Sigmoid colon (tissue), 7 donors: ENCODE measurements at places on chromosomes 7 and 10. TPM values are rescaled to one million over a fixed set of nuclear protein-coding genes. Genes with fewer than 3 reads are reported as not detected.

DNA sequence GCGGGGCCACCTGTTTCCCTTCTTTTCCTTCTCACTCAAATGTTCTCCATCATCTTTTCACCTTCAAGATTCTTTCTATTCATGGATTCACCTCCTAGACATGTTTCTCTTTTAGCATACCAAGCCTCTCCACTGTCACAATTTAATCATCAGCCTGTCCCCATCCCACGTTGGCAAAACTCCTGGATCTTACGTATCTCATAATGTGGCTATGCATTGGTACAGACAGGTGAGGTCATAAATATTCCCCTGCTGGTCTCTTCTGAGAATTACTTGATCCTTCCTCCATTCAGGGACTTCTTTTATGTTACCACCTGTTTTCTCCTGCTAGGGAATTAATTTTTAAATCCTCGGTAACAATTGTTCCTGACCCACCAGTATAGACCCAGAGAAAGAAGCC is 262.6 kb upstream of the NEBL start:
- H3K4me3 ChIP-seq, result no peak overlapping the region
- DNase-seq, result no peak
- H3K27me3 ChIP-seq, result no peaks in the 10 kb centered on the region
- no peak overlapping the region for H3K27ac ChIP-seq
- no peaks in the 10 kb centered on the region for H3K4me1 ChIP-seq

DNA sequence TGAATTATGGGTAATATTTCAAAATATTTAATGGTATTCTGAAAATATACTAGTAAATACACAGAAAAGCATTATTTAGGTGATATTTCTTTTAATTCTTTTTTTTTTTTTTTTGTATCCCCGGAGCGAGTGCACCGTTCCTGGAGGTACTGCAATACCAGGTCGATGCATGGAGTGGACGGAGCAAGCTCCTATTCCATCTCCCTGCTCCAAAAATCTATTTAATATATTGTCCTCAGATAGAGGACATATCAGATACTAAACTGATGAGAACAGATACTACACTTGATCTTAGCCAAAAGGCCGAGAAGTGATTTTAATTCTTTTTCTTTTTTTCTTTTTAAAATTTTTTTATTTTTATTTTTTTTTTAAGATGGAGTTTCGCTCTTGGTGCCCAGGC is 10.8 kb downstream of the BTRC start:
- H3K36me3 ChIP-seq, result no peaks in the 10 kb centered on the region
- H3K27me3 ChIP-seq, result no peaks in the 10 kb centered on the region
- DNase-seq, result no peak
- no peak overlapping the region for H3K4me3 ChIP-seq

GRCh38 chr10:48602401-48603135 is 2.3 kb downstream of the ARHGAP22 start:
- H3K36me3 ChIP-seq, result no peaks in the 10 kb centered on the region
- peaks cover 19% of the 10 kb centered on the region for H3K4me1 ChIP-seq
- no peak overlapping the region for H3K27ac ChIP-seq
- H3K4me3 ChIP-seq, result no peak overlapping the region
- no peaks in the 10 kb centered on the region for H3K27me3 ChIP-seq
- DNase-seq, result no peak

DNA sequence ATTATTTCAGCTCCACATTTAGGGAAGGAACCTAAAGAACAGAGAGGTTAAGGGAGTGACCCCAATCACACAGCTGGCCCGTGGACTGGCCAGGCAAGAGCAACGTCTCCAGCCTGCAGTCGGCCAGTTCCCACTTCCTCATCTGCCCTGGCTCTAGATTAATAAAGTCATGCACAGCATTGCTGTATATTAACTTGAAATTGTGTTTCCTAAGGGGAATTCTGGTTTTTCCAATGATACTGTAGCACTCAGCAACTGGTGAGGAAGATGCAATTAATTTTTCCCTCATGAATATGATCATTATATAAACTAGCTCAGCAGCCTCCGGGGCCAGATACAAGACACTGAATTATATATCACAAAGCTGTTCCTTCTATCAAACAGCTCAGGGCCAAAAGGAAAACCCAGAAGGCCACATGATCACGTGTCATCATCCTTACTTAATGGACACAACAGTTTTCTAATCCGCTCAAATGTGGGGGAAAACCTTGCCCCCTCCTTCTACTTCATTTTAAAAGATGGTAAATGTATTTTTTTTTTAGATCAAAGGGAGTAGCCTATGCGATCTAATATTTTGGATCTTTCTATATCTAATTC is 295.3 kb upstream of the PRKCQ start:
- DNase-seq, result no peak
- no peaks in the 10 kb centered on the region for H3K36me3 ChIP-seq
- no peak overlapping the region for H3K27ac ChIP-seq
- no peak overlapping the region for H3K4me3 ChIP-seq

DNA sequence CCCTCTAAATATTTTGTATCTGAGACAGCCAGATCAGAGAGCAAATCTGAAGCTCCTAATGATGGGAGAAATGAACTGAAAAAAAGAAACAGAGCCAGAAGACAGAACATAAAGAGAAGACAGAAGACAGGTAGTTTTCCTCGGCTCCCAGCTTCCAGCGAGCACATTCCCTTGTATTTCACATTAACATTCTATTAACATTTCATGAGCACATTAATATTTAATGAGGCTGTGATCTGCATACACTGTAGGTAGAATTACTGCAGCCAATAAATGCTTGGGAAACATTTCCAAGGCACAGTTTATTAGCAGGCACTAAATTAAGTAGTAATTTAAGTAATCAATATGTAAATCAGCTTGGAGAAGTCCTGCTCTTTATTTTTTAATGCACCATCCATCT is 349.9 kb downstream of the ELMO1 start:
- H3K27ac ChIP-seq, result no peak overlapping the region
- no peaks in the 10 kb centered on the region for H3K36me3 ChIP-seq
- no peaks in the 10 kb centered on the region for H3K27me3 ChIP-seq
- H3K4me3 ChIP-seq, result no peak overlapping the region

DNA sequence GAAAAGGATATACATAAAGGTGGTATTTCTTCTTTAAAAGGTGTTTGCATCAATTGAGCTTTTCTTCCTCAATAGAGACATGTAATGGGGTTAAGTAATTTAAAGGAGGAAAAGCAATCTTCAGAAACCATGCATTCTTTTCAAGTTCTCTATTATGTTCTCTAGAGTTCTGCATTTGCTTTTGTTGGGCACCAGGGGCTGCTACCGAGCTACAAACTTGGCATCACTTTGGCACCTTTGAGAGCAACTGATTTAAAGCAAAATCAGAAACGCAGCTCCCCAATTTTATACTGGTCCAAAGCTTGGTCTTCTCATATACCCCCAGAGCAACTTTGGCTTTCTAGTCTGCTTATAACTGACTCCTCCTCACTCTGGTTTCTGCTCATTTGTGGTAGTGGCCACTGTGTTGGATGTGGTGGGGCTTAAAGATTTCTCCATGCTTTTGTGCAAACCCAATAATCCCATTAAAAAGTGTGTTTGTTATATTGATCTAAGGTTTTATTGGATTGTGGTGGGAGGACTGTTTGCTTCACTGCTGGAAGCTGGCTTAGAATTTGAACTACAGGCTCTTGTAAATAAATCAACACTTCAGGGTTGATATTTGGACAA is 712.1 kb downstream of the PHTF2 start:
- DNase-seq, result no peak
- no peaks in the 10 kb centered on the region for H3K4me1 ChIP-seq
- no peaks in the 10 kb centered on the region for H3K27me3 ChIP-seq
- no peaks in the 10 kb centered on the region for H3K36me3 ChIP-seq
- H3K27ac ChIP-seq, result no peak overlapping the region

INTS1 gene
- 35.7 TPM for total RNA-seq

DNA sequence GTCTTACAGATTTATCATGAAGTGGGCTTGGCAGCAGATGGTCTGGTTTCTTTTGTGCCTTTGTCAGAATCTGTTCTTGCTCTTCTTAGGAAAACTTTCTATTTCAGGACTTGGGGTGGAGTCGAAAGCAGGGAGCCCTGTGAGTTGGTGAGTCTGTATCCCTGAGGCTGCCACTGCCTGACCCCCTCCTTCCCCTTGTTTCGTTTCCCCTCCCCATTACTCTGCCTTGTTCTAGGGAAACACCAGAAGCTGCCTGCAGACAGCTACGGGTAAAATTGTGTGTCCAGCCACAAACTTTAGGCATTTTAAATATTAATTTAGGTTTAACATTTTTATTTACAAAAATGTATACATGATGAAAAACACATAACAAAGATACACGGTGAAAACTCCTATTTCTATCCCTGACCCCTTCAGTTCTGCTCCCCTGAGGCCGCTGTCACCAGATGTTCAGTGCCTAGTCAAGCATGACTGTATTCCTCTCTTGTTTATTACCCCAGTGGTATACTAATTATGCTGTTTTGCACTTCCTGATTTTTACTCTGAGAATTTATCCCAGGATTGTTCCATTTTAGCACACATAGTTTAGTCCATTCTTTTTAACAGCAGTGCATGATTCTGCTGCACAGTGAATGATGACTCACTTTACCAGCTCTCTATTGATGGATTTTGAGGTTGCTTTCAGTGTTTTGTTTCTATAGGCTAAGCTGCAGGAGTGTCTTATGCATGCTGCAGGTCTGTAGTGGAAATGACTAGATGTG is 9.1 kb downstream of the TSPAN14 start:
- peaks cover 99% of the 10 kb centered on the region for H3K4me1 ChIP-seq
- H3K4me3 ChIP-seq, result no peak overlapping the region
- DNase-seq, result peak; percentile 59
- no peaks in the 10 kb centered on the region for H3K36me3 ChIP-seq
- H3K27ac ChIP-seq, result peak overlapping the region; percentile 79

GRCh38 chr7:19674266-19674960 is 34.4 kb downstream of the POLR1F start:
- no peak overlapping the region for H3K4me3 ChIP-seq
- H3K36me3 ChIP-seq, result no peaks in the 10 kb centered on the region
- DNase-seq, result no peak
- H3K27me3 ChIP-seq, result no peaks in the 10 kb centered on the region

DNA sequence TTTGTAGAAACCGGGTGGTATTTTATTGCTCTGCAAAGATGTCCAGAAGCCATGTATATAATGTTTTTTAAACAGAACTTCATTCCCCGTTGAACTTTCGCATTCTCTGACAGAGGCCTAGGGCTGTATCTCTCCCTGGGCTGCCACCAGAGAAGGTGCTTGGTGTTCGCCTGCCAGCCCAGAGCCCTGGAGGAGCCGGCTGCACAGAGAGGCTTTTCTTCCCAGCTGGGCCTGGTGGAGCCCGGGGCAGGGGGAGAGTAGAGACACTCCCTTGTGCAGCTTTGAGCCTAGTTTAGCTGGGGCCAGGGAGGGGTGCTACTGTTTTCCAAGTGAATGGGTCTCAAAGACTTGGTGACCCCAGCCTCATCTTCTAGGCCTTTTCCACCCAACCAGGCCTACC is 13.6 kb upstream of the TRIM8 start:
- H3K27ac ChIP-seq, result peak overlapping the region; percentile 94
- DNase-seq, result peak; percentile 35
- H3K4me1 ChIP-seq, result peaks cover 100% of the 10 kb centered on the region
- no peak overlapping the region for H3K4me3 ChIP-seq
- no peaks in the 10 kb centered on the region for H3K27me3 ChIP-seq
- H3K36me3 ChIP-seq, result no peaks in the 10 kb centered on the region

LRRC61 gene
- total RNA-seq, result 10.3 TPM

DNA sequence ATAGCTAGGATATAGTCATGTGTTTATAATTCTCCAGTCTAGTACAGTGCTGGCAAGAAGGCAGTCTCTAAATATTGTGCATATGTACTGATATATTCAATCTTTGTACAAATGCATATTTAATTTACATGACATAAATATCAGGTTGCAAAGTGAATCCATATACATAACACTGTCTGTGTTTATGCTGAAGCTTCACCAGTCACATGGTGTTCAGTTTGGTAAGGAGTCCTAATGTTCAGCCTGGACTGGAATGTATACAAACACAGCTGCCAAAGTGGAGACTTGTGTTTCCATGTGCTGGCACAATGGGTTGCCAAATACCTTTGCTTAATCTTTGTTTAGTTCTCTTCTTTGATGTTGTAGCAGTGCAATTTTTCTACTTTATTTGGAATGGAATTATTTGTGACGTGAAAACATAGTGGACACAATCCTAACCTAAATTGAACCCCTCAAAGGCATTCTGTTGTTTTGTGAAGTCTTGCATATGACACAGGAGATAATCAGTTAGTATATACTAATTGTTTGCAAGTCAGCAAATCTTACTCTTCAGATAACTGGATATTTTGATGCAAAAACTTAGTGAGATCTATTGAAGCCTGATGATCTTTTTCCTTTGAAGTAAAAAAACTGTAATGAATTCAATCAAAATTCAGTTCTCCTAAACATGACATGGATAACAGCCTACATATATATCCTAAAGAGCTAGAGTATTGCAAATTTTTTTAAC is 17.3 kb upstream of the ARL4A start:
- H3K4me3 ChIP-seq, result no peak overlapping the region
- peak overlapping the region; percentile 77 for H3K27ac ChIP-seq
- H3K4me1 ChIP-seq, result peaks cover 44% of the 10 kb centered on the region
- DNase-seq, result peak; percentile 68

- no peaks in the 10 kb centered on the region for H3K4me1 ChIP-seq
- H3K4me3 ChIP-seq, result no peak overlapping the region
- no peak overlapping the region for H3K27ac ChIP-seq
- DNase-seq, result no peak
- H3K36me3 ChIP-seq, result no peaks in the 10 kb centered on the region
Observed at GRCh38 chr10:126090911-126091728, 194.8 kb downstream of the FANK1 start.

GRCh38 chr10:92740762-92741161 is 51.0 kb downstream of the HHEX start:
- DNase-seq, result no peak
- no peaks in the 10 kb centered on the region for H3K36me3 ChIP-seq
- no peaks in the 10 kb centered on the region for H3K4me1 ChIP-seq
- no peak overlapping the region for H3K4me3 ChIP-seq
- no peak overlapping the region for H3K27ac ChIP-seq

- H3K27me3 ChIP-seq, result no peaks in the 10 kb centered on the region
- H3K27ac ChIP-seq, result no peak overlapping the region
- no peaks in the 10 kb centered on the region for H3K4me1 ChIP-seq
Observed at GRCh38 chr10:122730238-122730637, 30.6 kb upstream of the C10orf120 start.

DNA sequence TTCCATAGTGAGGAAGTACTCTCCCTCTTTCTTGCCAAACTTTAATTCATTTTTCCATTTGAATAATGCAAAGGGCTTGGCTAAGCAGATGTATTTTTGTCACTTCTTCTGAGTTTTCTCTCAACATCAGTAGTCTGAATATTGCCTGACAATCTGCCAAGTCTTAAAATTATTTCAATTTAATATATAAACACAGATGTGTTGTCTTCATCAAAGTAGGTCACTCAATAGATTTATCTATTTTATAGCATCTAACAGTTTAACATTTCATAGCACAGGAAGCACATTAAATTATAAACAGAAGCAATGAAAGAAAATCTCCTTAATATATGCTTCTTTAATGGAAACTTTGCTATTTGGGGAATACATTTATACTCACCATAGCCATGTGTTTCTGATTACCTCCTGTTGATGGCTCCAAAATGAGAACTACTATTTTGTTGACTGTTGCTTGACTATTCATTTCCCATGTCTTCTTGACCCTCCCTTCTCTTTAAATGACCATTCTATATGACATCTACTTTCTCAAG is 4.5 kb downstream of the CPED1 start:
- peaks cover 38% of the 10 kb centered on the region for H3K4me1 ChIP-seq
- no peaks in the 10 kb centered on the region for H3K27me3 ChIP-seq
- peak overlapping the region; percentile 86 for H3K27ac ChIP-seq
- no peak overlapping the region for H3K4me3 ChIP-seq

DUS4L gene
- 6.6 TPM for total RNA-seq

- H3K36me3 ChIP-seq, result no peaks in the 10 kb centered on the region
- H3K27me3 ChIP-seq, result peaks cover 3% of the 10 kb centered on the region
- DNase-seq, result no peak
- no peak overlapping the region for H3K27ac ChIP-seq
- no peaks in the 10 kb centered on the region for H3K4me1 ChIP-seq
- H3K4me3 ChIP-seq, result no peak overlapping the region
Observed at GRCh38 chr10:97801422-97801821, 29.6 kb upstream of the SFRP5 start.

GATA3 gene
- not detected for total RNA-seq
